ENCODE measurements at places on chromosomes 12 and 14.

GRCh38 chr14:61300754-61301153 is 19.6 kb upstream of the TMEM30B start:
- H3K36me3 ChIP-seq = no peaks in the 10 kb centered on the region
- H3K27me3 ChIP-seq = no peaks in the 10 kb centered on the region
- DNase-seq = no peak
- no peak overlapping the region for H3K4me3 ChIP-seq
- H3K4me1 ChIP-seq = no peaks in the 10 kb centered on the region

- H3K36me3 ChIP-seq = no peaks in the 10 kb centered on the region
- no peaks in the 10 kb centered on the region for H3K27me3 ChIP-seq
- no peak for DNase-seq
- H3K4me1 ChIP-seq = no peaks in the 10 kb centered on the region
- no peak overlapping the region for H3K4me3 ChIP-seq
- H3K27ac ChIP-seq = no peak overlapping the region
These were observed 21.0 kb downstream of the ALX1 start for GRCh38 chr12:85301051-85301450.

GRCh38 chr12:113142173-113142885 is 6.8 kb upstream of the RASAL1 start:
- no peaks in the 10 kb centered on the region for H3K4me1 ChIP-seq
- H3K36me3 ChIP-seq = no peaks in the 10 kb centered on the region
- no peak overlapping the region for H3K27ac ChIP-seq

DNA sequence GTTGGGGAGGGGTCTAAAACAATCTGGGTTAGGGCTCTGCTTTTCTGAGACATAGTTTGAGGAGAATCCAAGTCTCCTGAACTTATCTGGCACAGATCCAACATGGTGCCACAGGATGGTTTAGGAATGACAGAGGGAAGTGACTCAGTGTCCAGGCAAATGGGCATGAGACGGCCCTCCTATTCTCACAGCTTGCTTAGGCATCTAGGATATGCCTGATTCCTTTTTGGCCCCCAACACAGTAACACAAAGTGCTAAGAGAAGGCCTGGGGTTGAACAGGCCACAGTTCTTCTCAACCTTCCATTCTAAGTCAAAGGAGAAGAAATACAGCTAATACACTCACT is 117.7 kb downstream of the ZFP36L1 start:
- peaks cover 33% of the 10 kb centered on the region for H3K4me1 ChIP-seq
- no peaks in the 10 kb centered on the region for H3K36me3 ChIP-seq
- H3K4me3 ChIP-seq = no peak overlapping the region
- H3K27ac ChIP-seq = peak overlapping the region; percentile 67
- no peak for DNase-seq
- no peaks in the 10 kb centered on the region for H3K27me3 ChIP-seq

DNA sequence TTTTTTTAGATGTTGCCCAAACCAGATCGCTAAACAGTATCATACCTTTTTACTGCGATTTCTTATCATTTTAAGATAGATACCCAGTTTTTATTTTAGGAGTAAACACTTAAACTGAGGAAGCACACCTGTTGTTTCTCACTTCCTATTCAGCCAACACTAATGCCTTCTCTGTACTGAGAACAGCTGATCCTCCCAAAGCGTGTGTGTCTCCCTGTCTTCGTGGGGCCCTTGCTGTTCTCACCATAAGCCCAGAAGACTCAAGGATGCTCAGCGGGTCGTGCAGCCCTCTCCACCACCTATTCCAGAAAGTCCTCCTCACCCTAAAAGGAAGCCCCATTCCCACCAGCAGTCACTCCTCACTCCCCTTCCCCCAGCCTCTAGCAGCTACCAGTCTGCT is 14.8 kb downstream of the PPP2R5C start:
- H3K4me3 ChIP-seq = no peak overlapping the region
- H3K4me1 ChIP-seq = peaks cover 9% of the 10 kb centered on the region
- DNase-seq = no peak
- H3K27me3 ChIP-seq = peaks cover 32% of the 10 kb centered on the region
- H3K36me3 ChIP-seq = no peaks in the 10 kb centered on the region
- no peak overlapping the region for H3K27ac ChIP-seq

GRCh38 chr12:90261283-90261682 is 552.6 kb upstream of the ATP2B1 start:
- DNase-seq = no peak
- H3K4me3 ChIP-seq = no peak overlapping the region
- H3K27me3 ChIP-seq = no peaks in the 10 kb centered on the region

GRCh38 chr12:62766496-62766895 is 168.5 kb downstream of the PPM1H start:
- no peak overlapping the region for H3K4me3 ChIP-seq
- H3K36me3 ChIP-seq = no peaks in the 10 kb centered on the region
- DNase-seq = no peak
- no peak overlapping the region for H3K27ac ChIP-seq

DNA sequence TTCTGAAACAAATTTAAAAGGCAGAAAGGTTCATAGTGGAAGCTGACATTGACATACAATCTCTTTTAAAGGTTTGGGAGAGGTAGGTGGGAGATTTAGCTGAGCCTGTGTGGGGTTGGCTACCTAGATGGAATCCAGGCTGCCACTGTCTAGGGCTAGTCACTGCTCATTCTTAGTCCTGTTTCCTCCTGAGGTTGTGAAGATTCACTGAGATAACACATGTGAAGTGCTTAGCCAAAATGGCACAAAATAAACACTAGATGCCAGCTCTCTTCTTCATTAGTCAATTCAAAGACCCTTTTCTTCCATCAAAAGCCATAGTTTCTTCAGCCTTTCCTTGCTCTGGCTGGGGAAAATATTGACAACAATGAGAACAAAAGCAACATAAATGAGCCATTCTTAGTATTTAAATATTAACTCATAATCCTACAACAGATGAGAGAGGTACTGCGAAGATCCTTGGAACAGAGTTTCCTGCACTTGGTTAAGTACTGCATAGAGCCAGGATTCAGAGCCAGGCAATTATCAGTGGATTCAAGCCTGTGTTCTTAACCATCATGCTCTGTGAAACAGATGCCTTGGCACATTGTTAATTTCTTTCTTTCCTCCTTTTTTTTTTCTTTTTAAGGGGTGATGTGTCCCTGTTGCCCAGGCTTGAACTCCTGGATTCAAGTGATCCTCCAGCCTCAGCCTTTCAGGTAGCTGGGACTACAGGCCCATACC is 3.5 kb downstream of the MYF6 start:
- no peaks in the 10 kb centered on the region for H3K36me3 ChIP-seq
- H3K4me3 ChIP-seq = no peak overlapping the region
- DNase-seq = no peak
- H3K27ac ChIP-seq = no peak overlapping the region
- H3K27me3 ChIP-seq = peaks cover 82% of the 10 kb centered on the region

GRCh38 chr12:42469355-42470175 is 120.0 kb downstream of the PRICKLE1 start:
- no peaks in the 10 kb centered on the region for H3K36me3 ChIP-seq
- DNase-seq = no peak
- no peak overlapping the region for H3K4me3 ChIP-seq
- peaks cover 22% of the 10 kb centered on the region for H3K4me1 ChIP-seq
- H3K27me3 ChIP-seq = no peaks in the 10 kb centered on the region
- H3K27ac ChIP-seq = no peak overlapping the region

DNA sequence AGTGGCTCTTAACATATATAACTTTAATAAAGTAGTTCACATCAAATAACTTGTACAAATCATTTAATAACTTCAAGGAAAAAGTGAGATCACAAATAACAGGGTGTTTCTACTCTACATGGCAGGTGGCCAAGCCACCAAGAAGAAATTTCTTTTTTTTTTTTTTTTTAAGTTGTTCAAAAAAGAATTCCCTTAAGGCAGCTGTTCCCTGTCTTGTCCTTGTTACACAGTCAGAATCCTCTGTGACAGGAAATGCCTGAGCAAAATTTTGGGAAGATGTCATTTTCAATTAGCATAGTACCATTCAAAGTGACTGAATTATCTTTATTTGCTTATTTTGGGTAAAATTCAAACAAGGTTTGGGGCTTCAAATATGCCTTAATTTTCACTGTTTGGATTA is 79.4 kb downstream of the LIN7A start:
- H3K27me3 ChIP-seq = no peaks in the 10 kb centered on the region
- H3K36me3 ChIP-seq = no peaks in the 10 kb centered on the region
- H3K4me3 ChIP-seq = no peak overlapping the region
- no peak overlapping the region for H3K27ac ChIP-seq
- no peak for DNase-seq
- H3K4me1 ChIP-seq = no peaks in the 10 kb centered on the region

DNA sequence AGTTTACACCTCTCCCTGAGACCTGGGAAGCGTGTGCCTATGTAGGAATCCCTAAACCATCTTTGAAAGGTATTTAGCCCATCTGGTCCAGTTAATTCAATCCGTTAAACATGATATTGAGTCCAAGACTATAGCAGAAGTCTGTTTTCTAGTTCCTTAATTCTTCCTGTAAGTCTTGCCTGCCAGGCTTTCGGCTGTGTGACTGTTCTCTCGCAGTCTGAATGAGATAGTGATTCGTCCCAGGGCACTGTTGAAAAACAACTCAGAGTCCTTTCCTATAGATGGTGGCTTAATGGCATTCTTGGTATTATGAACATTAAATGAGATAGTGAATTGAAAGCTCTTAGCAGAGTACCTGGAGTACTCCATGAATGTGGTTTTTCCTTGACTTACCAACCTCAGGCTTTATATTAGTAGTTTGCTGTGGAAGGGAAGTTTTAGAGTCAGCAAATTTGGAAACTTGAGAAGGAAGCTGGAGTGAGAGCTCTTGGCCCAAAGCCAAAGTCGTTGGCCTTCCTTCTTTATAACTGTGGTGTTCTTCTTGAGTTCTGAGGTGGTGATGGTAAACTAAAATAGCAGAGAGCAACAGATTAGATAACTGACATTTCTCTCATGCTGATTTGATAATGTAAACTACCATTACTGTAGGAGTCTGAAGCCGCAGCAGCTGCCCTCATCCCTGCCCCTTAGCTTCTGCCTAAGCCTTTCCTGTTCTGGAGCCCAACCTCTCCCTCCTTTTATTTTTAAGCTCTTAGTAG is 76.5 kb downstream of the TGFB3 start:
- peak overlapping the region; percentile 12 for H3K27ac ChIP-seq
- H3K36me3 ChIP-seq = no peaks in the 10 kb centered on the region
- no peak overlapping the region for H3K4me3 ChIP-seq
- DNase-seq = peak; percentile 41
- peaks cover 9% of the 10 kb centered on the region for H3K4me1 ChIP-seq

- no peaks in the 10 kb centered on the region for H3K27me3 ChIP-seq
- H3K4me1 ChIP-seq = peaks cover 39% of the 10 kb centered on the region
- H3K36me3 ChIP-seq = no peaks in the 10 kb centered on the region
- DNase-seq = peak; percentile 30
- H3K27ac ChIP-seq = peak overlapping the region; percentile 87
- no peak overlapping the region for H3K4me3 ChIP-seq
These were observed 173.4 kb upstream of the NTF3 start for GRCh38 chr12:5258498-5258897.

- no peaks in the 10 kb centered on the region for H3K36me3 ChIP-seq
- no peaks in the 10 kb centered on the region for H3K27me3 ChIP-seq
- H3K27ac ChIP-seq = no peak overlapping the region
- no peaks in the 10 kb centered on the region for H3K4me1 ChIP-seq
- no peak overlapping the region for H3K4me3 ChIP-seq
These were observed 67.2 kb downstream of the HECTD4 start for GRCh38 chr12:112314981-112315380.

- H3K27me3 ChIP-seq = no peaks in the 10 kb centered on the region
- DNase-seq = peak; percentile 52
- no peaks in the 10 kb centered on the region for H3K36me3 ChIP-seq
- no peak overlapping the region for H3K4me3 ChIP-seq
- no peaks in the 10 kb centered on the region for H3K4me1 ChIP-seq
These were observed 91.7 kb downstream of the MYRFL start for GRCh38 chr12:69916544-69917235.

DNA sequence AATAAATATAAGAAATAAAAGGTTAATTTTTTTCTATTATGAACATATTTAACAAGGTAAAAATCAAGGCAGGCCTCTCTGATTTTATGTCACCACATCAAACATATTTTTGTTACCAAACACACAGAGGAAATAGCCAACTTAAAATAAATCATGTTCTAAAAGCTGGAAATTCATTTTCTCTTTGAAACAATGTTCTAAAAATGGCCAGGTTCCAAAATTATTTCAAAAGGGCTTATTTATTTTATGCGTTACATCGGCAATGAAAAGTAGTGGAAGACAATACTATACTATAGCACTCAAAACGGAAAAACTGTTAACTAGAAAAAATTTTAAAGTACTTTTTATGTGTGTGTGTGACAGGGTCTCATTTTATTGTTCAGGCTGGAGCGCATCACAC is 24.0 kb upstream of the RASSF8 start:
- H3K4me1 ChIP-seq = peaks cover 11% of the 10 kb centered on the region
- no peak overlapping the region for H3K27ac ChIP-seq
- no peaks in the 10 kb centered on the region for H3K36me3 ChIP-seq

DNA sequence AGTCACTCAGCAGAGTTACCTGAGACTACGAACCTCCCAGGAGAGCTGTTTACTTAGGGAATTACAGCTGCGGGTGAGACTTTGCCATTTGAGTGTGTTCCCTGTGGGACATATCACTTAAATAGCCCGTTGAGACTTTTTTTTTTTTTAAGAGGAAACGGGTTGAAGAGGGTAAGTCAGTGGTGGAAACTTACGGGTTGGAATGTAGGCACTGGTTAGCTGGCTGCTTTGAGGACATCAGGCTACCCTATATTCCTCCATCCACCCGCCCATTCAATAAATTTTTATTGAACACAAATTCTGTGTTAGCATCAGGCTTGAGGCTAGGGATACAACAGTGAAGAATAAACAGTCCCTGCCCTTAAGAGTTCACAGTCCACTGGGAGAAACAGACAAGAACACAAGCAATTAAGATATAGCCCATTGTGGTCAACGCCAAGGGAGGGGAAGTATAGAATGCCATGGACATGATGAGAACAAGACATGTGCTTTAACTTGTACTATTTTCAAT is 88.1 kb upstream of the CPSF6 start:
- H3K4me3 ChIP-seq = no peak overlapping the region
- peak; percentile 53 for DNase-seq
- H3K27ac ChIP-seq = peak overlapping the region; percentile 74
- H3K36me3 ChIP-seq = no peaks in the 10 kb centered on the region
- H3K27me3 ChIP-seq = no peaks in the 10 kb centered on the region

- no peak for DNase-seq
- no peaks in the 10 kb centered on the region for H3K27me3 ChIP-seq
- no peak overlapping the region for H3K27ac ChIP-seq
- no peaks in the 10 kb centered on the region for H3K36me3 ChIP-seq
These were observed 353.9 kb downstream of the GRIN2B start for GRCh38 chr12:13627536-13627935.

DNA sequence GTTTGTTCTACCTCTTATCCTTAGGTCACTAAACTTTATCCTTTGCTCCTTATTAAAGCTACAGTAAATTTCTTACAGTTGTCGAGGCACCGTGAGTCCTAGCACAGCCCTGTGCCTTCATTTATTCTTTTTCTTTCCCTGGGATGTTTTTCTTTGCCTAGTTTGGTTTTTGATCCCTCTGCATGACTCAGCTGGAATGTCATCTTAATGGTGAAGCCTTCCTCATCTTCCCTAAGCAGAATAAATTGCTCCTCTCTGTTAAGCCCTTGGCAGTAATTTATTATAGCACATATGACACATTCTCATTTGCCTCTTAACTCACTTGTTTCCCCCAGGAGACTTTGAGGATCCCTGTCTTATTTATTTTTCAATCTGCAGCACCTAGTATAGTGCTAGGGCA is 16.6 kb downstream of the ACTR10 start:
- DNase-seq = no peak
- no peaks in the 10 kb centered on the region for H3K36me3 ChIP-seq
- H3K4me1 ChIP-seq = no peaks in the 10 kb centered on the region
- no peaks in the 10 kb centered on the region for H3K27me3 ChIP-seq
